ENCODE measurements at places on chromosomes 4 and X.
A peak's percentile ranks its signal among the peaks of the same experiment; 100 is the strongest.

DNA sequence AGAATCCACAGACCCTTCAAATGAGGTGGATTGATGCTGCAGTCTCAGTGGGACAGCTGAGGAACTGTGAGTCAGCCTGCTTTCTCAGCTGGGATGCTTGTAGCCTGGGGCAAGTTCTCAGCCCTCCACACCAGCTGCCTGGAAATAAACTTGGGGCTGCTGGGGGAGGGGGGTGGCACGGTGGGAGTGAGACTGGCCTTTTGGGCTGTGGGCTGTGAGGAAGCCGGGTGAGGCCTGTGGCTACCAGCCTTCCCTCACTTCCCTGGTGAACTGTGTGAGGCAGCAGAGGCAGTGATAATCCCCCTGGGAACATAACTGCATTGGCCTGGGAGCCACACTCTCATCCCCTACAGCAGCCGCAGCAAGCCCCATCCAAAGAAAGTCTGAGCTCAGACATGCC is 114.5 kb upstream of the GUCY1A1 start:
- no peak for DNase-seq

GRCh38 chrX:68915778-68916177 is 87.0 kb downstream of the EFNB1 start:
- DNase-seq: no peak

DNA sequence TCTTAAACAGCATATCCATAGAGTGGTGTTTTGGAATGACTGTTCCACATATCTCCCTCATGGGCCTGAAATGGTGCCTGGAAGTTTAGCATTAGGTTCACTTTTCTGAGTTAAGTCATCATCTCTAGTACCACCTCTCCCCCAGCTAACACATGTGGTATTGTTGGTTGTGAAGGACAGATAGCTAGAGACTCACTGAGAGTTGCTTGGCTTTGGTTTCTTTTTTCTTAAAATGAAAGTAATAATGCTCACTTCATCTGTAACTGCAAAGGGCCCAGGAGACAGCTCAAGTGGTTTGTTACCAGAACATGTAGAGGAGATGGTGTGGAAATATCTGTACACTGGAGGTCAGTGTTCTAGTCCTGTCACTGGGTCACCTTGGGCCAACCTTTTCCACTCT is 90.9 kb downstream of the EFNB1 start:
- no peak for DNase-seq

GRCh38 chr4:66108898-66109297 is 438.6 kb upstream of the EPHA5 start:
- DNase-seq: no peak

- DNase-seq: no peak
Measured at GRCh38 chrX:132668178-132668577, 179.3 kb upstream of the MBNL3 start.

DNA sequence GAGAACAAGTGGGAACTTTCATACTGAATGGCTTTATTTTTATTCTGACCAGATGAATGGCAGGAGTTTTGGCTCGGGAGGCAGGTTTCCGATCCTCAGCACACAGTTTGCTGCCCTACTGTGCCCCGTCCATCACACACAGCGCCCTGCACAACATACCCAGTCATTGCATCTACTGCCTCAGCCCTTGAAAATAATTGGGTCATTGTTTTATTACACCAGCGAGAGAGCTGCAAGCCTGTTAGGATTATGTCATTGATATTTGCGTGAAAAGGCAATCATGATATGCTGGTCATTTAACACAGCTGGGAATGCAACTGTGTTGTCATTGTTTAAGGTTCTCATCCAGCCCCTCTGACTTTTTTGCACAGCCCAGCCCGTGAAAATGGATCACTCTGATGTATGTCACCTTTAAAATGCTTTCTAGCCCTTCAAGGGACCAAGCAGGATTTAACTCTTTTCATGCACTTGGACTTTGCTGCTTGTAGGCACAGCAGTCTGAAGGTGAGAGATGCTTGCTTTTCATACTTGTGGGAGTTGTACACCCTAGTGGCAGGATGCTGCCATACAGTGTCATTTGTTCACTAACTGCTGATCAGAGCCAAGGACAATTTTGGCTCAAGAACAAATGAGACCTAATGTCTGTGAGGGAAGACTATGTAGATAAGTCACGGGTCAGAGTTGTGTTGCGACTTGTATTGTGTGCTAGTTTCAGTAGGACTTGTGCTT is 62.3 kb downstream of the RTL9 start:
- DNase-seq: peak; percentile 51

DNA sequence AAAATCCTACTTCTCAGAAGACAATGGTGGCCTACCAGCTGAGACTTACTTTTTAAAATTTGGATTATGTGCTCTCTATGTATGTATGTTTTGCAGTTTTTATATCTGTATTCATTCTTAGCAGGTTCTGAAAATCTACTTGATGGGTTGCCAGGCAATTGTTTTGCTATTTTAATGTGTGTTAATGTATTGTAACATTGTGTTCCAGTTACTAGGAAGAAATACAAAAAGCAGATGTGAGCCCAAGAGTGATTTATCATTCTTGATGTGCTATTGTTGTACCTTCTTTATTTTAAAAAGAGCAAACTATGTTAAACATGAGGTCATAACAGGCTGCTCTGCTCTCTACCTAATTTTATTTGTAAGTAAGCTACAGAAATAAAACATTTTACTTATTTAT is 81.9 kb downstream of the REPS2 start:
- DNase-seq: no peak

DNA sequence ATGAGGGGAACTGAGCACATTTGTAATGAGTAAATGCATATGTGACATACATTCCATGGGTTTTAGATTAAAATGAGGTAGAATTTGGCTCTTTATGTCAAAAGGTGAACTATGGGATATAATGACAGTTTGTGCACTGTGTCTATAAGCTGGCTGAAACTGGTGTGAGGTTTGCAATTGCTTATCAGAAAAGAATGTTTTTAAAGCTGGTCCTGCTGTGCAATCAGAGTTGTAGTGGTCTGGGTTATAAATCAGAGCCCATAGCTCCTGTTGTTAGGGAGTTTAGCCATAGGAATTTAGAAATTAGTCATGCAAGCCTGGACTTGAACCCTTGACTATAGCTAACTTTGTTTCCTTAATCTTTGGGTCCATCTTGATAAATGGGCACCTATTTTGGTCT is 23.1 kb upstream of the GATB start:
- DNase-seq: no peak

DNA sequence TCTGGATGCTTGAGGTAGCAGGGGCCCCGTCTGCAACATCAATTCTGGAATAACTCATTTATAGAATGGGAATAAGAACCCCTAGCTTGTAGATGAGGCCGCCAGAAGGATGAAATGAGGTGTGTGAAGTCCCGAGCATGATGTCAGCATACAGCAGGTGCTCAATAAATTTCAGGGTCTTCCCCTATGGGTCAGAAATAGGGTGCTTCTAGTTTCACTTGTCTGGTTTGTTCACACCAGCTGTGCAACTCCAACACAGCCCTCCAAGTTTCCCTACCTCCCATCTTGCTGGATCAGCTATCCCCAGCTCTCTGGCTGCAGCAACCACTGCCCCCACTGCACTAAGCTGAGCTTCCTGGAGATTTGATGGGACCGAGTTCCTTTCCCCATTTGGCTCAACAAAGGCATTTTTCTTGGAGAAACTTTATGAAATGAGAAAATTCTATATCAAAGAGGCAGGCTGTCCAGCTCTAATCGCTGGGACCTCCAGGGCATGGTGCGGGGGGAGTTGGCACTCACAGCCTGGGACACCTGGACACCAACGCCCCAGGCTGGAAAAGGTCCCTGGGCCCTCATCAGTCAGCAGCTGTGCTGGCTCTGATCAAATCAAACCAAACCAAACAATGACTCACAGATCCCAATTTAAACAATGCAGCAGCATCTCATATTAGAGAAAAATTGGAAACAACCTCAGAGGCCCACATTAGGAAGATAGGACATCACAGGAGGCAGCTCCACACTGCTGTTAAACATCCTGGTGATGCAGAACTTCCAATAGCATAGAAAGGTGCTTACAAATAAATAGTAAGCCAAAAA is 13.3 kb downstream of the SLC2A9 start:
- DNase-seq: no peak

GRCh38 chrX:154019633-154020528 is at the start of gene IRAK1:
Gene IRAK1, minus strand, starts transcription at chrX:154019902. Its CDS starts 90 bp downstream, at chrX:154019812.
- peak; percentile 70 for DNase-seq

DNA sequence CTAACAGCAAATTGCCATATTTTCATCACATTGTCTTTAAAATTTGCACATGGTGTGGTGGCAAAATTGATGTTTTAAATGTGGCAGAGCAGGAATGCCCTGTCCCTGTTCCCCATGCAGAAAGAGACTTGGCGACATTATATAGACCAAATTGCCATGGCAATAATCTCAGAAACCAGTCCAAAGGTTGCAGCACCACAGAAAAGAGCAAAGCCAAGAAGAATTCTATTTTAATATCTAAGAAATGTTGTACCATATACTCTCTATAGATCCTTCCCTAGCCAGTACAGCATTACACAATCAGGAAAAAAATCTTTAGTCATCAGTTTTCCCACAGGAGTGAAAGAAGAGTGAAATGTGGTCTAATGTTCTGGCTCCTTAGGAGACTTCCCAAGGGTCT is 80.0 kb downstream of the UGT2B28 start:
- no peak for DNase-seq

DNA sequence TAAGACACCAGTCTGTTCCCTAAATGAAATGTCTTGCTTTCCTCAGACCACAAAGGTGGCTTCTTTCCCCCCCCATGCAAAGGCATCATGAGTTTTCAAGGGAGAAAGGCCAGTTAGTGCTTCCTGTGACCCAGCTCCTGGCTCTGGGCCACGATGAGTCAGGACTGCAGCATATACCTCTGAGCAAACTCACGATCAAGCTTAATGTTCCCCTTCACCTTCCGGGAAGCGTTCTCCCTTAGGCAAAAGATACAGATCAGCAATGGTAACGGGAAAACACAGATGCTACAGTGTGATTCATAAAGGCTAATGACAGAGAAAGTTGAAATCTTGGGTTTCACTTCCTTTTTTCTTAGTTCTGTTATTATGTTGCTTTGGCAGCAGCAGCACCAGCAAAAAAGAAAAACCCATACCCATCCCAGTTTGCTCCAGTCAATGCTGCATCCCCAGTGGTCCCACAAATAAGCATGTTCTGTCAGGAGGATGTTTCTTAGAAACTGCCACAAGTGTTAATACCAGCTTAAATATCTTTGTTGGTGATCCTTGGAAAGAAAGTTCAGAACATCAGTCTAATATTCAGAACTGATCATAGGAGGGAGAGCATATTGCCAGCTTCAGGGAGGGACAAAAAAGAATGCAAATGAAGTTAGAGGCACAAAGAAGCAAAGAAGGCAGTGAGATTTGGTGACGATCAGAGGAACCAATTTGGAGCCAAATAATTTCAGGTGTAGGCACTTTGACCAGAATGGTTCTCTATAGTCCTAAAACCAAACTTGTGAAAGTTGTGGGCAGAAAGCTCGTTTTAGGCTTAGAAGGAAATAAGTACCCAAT is 41.2 kb downstream of the LONRF3 start:
- DNase-seq: no peak

DNA sequence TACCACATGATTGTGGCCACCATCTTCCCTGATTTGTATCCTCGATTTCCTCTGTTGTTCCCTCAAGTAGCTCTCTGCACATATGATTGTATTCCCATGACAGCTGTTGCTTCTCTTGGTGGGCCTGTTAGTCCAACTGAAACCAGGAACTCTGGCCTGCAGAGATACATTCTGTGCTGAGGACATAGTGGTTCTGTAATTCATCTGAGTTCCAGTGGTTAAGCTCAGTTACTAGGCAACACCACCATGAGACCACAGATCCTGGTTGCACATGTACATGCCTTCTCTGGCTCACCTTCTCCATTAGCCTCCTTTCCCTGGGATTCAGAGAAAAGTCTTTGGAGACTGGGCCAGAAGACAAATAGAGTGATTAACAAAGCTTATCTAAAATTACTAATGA is 172.1 kb upstream of the SLC7A11 start:
- DNase-seq: no peak

GRCh38 chr4:110361921-110362320 is 114.0 kb upstream of the ENPEP start:
- no peak for DNase-seq

DNA sequence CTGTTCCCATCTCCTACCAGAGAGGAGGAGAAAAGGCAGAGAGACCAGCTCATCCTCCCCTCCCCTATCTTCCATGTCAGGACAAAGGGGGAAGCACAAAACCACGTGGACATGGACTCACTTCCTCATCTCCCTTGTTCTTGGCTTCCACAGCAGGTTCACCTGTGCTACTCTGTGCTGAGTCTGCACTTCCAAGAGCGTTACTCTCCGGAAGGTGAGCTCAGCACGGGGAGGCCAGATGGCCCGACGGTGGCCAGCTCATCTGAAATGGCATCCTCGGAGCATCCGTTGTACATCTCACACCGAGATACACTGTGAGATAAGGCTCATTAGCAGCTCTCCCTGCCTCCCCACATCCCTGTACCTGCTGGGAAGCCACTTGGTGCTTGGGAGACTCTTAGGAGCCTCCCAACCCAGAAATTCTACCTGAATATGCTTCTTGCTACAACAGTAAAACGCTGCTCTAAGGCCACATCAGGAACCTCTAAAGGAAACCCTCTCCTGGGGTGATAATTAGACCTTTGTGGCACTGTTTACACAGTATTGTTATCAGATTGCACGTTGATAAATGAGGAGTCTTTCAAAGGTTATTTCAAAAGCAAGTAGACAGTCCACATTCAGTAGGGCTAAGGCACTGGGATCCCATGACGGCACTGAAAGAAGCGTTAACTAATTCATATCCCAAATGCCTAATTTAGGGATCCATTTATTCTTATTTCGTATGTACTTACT is 19.4 kb downstream of the LGI2 start:
- no peak for DNase-seq

DNA sequence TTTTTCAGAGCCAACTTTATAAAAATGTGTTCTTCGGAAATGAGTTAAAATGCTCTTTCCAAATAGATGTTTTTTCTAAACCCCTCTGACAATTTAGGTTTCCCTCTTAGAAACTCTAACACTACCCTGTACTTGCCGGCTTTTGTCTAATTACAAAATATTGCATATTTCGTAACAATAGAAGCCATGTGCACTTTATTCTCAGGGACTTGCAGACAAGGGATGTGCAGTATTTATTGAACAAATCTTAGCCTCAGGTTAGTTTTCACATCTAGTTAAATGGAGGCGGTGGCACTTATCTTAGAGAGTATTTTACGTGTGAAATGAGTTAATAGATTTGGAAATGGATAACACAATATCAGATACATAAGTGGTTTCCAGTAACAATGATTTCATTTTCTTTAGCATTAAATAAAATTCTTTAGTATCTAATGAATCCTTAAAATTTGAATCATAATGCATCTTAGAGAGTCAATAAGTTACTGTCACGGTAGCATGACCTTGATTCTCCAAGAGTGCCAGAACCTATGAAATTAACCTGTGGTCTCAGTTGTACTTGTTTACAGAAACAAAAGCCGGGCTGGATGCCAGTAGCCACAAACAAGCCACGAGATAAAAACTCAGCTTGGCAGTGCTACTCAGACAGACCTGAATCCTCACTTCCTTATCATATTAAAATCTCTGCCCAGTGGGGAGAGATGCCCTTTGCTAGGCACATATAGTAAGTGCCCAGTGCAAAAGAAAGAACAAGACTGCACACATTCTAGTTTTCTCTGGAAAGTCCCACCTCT is 772 bp upstream of the PABPC4L start:
- peak; percentile 84 for DNase-seq

- no peak for DNase-seq
Measured at GRCh38 chr4:180434131-180434895, 1808.9 kb upstream of the TENM3 start.

- DNase-seq: no peak
Measured at GRCh38 chr4:12846368-12846767, 637.8 kb downstream of the RAB28 start.
